ENCODE measurements at places on chromosomes 2 and 18.

- DNase-seq: peak; percentile 21
Observed at GRCh38 chr2:195559431-195559914, 97.6 kb upstream of the SLC39A10 start.

GRCh38 chr2:48993576-48993975, 160.7 kb downstream of the FSHR start:
- DNase-seq: no peak

GRCh38 chr2:85804583-85804982, 50.8 kb downstream of the ATOH8 start:
- DNase-seq: no peak

- no peak for DNase-seq
Observed at GRCh38 chr2:30466216-30466615, 19.2 kb downstream of the LCLAT1 start.

DNA sequence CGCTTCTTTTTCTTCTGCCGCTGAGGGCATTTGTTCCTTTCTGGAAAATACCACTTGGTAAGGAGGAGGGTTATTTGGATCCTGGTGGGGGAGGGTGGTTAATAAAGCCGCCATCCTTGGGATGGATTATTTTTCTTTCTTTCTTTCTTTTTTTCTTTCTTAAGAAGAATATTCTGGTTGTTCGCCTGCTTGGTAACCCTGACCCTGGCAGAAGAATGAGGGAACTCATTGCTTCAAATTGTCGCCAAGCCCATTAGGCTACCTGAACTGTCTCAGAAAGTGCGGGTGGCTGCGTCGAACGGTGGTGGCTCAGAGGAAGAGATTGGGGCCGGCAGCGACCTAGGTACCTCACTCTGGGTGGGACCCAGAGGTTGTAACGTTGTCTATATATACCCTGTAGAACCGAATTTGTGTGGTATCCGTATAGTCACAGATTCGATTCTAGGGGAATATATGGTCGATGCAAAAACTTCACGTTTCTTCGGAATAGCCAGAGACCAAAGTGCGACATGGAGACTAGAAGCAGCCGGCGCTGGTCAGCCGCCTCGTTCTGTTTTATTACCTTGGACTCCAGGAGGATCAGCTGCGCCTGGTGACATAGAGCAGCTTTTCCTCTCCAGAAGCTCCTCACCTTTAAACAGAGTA, 1.3 kb upstream of the HOXD4 start:
- no peak for DNase-seq

- no peak for DNase-seq
Observed at GRCh38 chr2:48249631-48250473, 280.1 kb upstream of the STON1 start.

DNA sequence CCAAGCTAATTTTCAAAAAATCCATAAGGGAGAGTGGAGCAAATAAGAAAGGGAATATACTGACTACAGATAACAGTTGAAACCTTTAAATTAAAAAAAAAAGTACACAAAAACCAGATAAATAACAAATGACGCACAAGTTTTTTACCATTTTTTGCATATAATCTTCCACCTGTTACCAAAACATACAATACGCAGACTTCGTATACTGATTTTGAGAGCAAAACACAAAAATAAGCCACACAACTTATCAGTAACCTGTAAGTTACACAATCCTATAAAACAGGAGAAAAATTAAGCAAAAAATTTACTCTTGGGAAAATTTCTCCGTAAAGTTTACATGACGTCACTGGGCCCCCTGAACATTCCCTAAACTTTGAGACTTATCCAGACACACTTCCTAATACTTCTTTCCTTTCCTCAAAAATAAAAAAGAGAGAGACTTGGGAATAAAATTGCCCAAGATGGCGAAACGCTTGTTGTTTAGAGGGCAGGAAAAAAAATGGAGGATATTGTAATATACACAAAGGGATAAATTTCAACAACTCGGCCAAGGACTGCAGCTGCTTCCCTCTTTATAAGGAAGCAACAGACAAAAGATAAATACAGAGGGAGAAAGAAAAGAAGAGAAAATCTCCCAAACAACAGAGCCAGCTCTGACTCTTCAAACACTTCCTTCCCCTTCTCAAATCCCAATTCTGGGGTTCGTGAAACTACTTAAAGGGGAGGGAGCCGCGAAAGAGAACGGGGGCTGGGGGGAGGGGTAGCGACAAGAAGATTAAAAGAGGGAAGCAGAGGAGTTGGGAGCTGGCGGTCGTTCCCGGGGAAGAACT, 1.6 kb downstream of the BAZ2B start:
- DNase-seq: no peak

DNA sequence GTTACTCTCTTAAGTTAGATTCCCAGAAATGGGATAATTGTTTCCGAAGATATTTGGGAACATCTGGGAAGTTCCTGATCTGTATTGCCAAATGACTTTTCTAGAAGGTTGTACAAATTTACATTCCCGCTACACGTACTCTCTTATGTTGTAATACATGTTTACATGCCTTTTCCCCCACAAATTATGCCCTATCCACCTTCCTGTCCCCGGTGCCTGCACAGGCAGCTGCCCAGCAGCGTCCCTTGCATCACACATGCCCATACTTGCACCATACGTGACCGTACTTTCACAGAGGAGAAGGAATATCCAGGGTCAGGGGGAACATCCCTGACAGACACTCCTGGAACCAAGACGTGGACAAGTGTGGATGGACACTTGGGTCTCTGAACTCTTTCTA, 24.2 kb upstream of the KLF11 start:
- no peak for DNase-seq

DNA sequence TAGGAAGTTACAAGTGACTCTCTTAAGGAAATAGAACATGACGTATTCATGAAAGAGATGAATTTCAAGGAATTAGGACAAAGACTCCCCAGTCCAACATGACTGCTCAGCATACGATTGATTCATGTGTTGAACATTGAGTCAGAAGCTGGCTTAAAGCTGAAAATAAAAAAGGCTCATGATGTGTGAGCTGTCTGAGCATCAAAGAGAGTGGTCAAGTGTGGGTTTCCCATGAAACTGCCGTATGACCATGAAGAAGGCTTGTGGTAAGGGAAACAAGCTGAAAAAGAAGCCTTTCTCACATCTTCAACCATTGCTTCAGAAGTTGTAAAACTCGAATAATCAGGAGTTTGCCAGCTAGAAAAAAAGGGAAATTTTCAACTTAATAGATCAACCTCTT, 201.9 kb upstream of the APCDD1 start:
- DNase-seq: no peak

GRCh38 chr2:37830636-37831035, 94.5 kb upstream of the RMDN2 start:
- DNase-seq: no peak

GRCh38 chr18:23712445-23712844, 23.2 kb downstream of the LAMA3 start:
- no peak for DNase-seq

DNA sequence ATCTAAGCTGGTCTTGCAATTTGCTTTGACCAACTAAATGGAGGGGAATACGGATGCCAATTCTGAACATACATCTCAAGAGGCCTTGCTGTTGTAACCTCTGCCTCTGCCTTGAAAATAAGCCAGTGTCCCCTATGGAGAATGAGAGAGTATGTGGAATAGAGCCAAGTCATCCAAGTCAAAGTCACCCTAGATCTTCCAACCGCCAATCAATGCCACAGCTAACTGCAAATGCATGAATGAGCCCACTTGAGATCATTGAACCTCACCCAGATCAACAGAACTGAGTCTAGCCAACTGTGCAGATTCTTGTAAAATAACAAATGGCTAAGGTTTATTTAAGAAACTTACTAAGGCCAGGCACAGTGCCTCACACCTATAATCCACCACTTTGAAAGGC, 139.8 kb upstream of the TANK start:
- no peak for DNase-seq

- DNase-seq: no peak
Observed at GRCh38 chr2:176744146-176744545, 468.4 kb upstream of the HNRNPA3 start.

DNA sequence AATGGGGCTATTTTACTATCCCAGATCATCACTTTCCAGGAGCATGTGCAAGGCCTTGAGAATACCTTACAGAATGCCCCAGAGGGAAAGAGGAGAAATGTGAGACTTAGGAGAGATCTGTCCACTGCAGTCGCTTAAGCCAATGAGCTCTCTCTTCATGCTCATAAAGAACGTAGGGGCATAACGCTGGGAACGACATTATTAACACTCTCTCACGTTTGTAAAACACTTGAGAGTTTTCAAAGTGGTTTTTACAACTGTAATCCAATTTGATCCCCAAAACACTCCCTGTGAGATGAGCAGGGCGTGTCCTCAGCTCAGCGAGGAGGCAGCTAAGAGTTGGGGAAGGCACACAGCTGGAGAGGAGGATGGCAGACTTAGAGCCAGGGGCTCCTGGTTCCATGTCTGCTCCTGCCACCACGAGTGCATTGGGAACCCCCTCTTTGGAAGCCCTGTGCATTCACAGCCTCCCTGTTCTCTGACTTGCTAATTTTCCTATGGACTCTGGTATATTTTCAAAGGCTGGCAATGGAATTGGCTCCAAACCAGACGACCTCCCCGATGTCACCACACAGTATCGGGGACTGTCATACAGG, 97.4 kb downstream of the PLB1 start:
- no peak for DNase-seq
